ENCODE measurements at places on chromosomes 7 and 10. TPM values are rescaled to one million over a fixed set of nuclear protein-coding genes. Genes with fewer than 3 reads are reported as not detected.

ADAM22 gene
- total RNA-seq = 3.2 TPM

EGR2 gene
- total RNA-seq = 3.5 TPM

DNA sequence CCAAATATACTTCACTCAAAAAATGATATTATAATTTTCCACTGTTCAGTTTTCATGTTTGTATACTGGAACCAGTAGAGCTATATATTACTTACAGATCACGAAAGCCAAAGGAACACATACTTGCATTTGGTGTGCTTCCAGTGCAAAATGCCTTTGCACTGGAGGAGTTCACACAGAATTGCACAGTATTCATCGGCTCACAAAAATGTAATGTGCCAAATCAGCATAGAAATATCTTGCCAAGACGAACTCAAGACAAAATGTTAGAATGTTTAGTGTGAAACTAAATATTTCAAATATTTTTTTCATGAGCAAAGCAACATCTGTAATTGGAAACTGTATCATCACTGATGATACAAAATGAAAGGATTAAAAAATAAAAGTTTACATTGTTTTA lies 646.2 kb upstream of the SEMA3D start:
- no peak overlapping the region for H3K27ac ChIP-seq
- no peak overlapping the region for H3K4me3 ChIP-seq
- no peaks in the 10 kb centered on the region for H3K27me3 ChIP-seq

GRCh38 chr7:102125127-102125596 lies 161.5 kb upstream of the SH2B2 start:
- H3K4me3 ChIP-seq = no peak overlapping the region

Measured in upper lobe of left lung (tissue), 6 donors.